Fibroblast of upper back skin (primary cell): ENCODE measurements at places on chromosomes 2 and 18.
A peak's percentile ranks its signal among the peaks of the same experiment; 100 is the strongest.

- DNase-seq, result no peak
These were observed 54.2 kb downstream of the SERTAD2 start for GRCh38 chr2:64599469-64599868.

DNA sequence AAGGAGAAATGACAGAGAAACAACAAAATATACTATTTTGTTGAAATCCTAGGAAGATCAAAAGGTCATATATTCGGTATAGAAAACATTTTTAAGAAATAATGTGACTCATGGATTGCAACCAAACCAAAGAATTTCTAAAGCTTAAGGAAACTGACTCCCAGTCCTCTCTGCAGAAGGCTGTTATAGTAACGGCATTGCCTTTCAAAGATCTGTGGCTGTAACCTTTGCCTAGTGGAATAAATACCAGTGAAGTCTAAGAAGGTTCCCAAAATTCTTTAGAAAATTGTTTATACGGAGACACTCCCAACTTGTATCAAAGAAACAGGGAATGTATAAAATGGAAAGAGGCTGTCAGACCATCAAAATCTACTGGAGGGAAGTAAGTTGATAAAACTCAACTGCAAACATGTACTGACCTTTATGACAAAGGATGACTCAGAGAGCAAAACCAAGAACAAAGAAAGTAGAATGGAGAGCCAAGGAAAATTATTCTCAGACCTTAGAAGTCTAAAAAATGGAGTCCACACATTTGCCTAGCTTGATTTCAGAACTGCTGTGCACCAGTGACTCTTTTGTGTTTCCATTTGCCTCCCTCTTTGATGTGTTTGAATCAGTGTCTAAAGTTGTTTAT lies 48.6 kb upstream of the FSIP2 start:
- peak; percentile 9 for DNase-seq

GRCh38 chr18:79493211-79493800 lies 97.6 kb downstream of the NFATC1 start:
- DNase-seq, result no peak

- no peak for DNase-seq
These were observed 98.6 kb downstream of the ACTR2 start for GRCh38 chr2:65326276-65326675.

DNA sequence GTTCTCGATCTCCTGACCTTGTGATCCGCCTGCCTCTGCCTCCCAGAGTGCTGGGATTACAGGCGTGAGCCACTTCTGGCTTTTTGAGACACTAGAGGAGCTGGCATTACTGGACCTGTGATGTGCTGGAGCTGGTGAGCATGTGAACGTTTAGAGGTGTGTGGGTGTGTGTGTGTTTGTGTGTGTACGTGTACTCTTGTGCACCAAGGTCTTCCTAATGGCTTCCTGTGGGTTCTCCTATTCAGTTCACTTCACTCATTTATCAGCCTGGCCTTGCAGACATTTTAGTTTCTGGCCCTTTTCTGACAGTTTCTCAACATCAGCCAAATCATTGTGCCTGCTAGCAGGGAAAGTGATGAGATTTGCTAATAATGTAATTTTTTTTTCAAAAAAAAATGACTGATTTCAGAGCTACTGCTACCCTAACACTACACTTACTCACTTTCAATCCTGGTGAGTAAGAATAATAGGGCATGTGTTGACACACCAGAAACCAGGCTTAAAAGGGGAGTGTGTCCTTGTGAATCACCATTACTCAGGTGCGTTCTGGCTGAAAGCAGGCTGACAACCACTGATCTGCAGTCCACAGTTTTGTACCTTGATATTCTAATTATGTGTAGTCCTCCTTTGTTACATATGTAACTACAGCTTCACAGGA lies 41.0 kb upstream of the ACTR3 start:
- no peak for DNase-seq

GRCh38 chr2:110182449-110182848 lies 22.4 kb downstream of the NPHP1 start:
- no peak for DNase-seq

GRCh38 chr18:79853993-79854364 lies 56.2 kb downstream of the KCNG2 start:
- DNase-seq, result no peak

GRCh38 chr18:35564795-35565453 lies 16.6 kb upstream of the GALNT1 start:
- DNase-seq, result no peak

GRCh38 chr2:129911363-129912065 lies 68.0 kb upstream of the RAB6C start:
- no peak for DNase-seq

DNA sequence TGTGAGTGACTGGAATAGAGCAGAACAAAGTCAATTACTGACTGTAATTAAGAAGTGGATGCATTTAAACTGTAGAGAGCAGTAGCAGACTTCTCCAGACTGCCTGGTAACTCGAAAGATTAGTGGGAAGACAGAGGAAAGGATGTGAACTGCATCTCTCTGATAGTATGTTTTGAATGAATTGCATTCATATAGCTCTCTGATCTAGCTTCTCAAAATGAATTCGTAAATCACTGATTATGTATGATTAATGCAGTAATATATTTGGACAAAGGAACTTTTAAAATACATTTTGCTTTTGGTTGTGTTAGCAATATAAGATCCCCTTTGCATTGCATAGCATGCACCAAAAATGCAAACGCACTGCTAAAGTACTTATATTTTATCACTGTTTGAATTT lies 304.0 kb downstream of the ARHGAP15 start:
- DNase-seq, result peak; percentile 29

GRCh38 chr2:50309503-50309902 lies 722.4 kb downstream of the NRXN1 start:
- DNase-seq, result no peak

DNA sequence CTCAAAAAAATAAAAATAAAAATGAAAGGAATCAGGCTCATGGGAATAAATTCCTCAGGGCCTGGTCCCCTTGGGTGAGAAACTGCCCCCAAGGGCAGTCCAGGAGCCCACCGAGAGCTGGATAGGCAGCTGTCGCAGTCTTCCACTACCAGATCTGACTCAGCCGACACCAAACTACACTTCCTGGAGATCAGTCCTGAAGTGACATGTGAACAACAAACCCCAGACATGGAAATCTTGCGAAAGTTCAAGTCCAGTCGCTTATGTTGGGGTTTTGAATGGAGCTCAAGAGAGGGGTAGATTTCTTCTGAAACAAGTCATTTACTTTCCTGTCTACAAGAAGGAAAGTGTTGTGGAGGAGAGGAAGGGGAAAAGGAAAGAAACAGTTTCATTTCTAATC lies 12.9 kb downstream of the ADCY3 start:
- DNase-seq, result peak; percentile 53

DNA sequence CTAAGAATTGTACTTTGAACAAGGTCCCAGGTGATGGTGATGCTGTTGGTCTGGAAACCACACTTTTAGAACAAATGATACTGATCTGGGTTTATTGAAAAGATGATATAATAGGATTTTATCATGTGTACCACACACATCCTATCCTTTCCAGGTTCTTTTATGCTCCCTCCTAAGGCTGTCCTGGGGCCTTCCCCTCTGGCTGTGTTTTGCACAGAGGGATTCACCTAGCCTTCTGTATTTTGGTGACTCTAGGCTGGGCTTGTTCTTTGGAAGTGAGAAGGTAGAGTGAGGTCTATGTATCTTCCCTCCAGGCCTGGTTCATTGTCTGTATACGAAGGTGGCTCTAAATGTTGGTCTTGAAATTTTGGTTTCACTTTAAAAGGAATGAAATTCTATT lies 12.7 kb downstream of the ANXA4 start:
- DNase-seq, result no peak

DNA sequence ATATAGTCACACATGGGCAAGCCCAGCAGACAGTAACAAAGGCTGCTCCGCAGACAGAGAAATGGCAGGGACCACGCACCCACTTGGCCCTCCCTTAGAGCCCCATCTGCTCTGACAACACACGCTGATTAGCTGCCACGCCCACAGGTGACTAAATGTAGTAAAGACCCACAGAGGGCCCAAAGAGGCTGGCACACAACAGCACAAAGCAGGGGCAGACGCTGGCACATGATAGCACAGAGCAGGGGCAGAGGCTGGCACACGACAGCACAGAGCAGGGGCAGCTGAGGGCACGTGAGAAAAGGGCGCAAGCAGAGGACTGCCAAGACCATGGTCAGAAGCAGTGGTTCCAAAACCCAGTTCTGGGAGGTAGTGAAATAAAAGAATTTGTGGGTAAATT lies 10.6 kb downstream of the AFG3L2 start:
- DNase-seq, result no peak

DNA sequence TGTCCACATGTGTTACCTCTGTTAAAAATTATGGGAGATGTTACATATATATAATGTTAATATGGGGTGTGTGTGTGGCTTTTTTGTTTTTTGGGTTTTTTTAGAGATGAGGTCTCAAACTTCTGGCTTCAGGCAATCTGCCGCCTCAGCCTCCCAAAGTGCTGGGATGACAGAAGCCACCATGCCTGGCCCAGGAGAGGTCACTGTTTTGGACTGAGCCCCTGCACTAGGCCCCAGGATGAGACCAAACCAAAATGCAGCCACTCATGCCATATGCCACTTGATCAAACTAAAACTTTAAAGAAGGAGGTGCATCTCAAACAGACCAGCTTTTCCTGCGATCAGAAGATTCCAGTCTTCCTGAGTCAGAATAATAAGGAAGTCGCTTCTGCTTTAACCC lies 2.5 kb downstream of the ADI1 start:
- no peak for DNase-seq

GRCh38 chr2:34646901-34647300 lies 1047.8 kb upstream of the FAM98A start:
- no peak for DNase-seq

GRCh38 chr2:48515513-48515985 lies 14.4 kb upstream of the STON1 start:
- no peak for DNase-seq
